NCI-H2227 treated with DMSO at 0.1 percent for 48 hours (cell line): ENCODE measurements at places on chromosomes 11 and 22.

- DNase-seq: no peak
These were observed 30.4 kb downstream of the ADAMTS15 start for GRCh38 chr11:130478881-130479280.

- no peak for DNase-seq
These were observed 45.6 kb downstream of the CD82 start for GRCh38 chr11:44611088-44611487.

GRCh38 chr22:29040385-29041275 is 21.0 kb downstream of the C22orf31 start:
- peak; percentile 56 for DNase-seq

- DNase-seq: no peak
These were observed 17.2 kb upstream of the MPZL2 start for GRCh38 chr11:118281284-118281683.

- no peak for DNase-seq
These were observed 47.4 kb downstream of the RPS6KA4 start for GRCh38 chr11:64406221-64406946.

- DNase-seq: no peak
These were observed at the start of gene TCIRG1 for GRCh38 chr11:68038718-68039525. TCIRG1 (plus strand) TSS chr11:68039025; CDS start chr11:68041272, 2,247 bp downstream.

DNA sequence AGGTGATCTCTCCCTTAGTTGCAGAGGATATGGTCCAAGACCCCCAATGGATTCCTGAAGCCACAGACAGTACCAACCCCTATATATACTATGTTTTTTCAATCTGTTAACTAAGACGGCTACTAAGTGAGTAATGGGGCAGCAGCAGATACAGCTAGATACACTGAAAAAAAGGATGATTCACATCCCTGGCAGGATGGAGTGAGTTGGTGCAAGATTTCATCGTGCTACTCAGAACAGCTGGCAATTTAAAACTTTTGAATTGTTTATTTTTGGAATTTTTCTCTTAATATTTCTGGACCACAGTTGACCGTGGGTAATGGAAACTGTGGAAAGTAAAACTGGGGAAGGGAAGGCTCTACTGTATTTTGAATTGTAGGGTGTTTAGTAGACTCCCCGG is 17.0 kb upstream of the TMEM218 start:
- no peak for DNase-seq

- no peak for DNase-seq
These were observed 19.1 kb upstream of the KCNJ11 start for GRCh38 chr11:17407575-17407974.

DNA sequence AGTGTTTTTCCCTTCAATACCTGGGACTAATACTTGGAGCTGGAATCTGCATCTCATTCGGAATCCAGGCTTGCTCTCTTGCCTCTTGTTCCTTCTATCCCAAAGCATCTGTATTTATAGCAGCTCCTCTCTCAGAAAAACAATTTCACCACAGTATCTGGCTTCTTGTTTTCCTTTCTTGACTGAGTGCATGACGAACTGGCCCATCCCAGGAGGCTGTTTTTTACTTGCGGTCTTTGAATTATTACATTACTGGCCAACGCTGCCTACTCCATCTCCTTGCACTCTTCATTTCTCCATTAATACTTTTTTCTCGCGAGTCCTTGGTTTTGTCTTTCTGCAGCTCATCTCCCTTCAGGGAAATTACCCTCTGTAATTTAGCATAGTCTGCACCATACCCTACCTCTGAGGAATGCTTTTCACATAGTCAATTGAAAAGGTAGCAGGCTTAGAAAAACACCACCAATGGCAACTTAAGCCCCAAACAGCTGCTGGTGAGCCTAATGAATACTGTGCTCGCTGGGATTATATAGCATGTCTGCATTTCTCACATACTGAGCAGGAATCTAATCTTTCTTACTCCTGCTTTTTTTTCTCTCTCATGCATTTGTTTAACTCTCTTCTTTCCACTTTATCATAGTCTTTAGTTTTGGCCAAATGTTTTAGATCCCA is 277.4 kb upstream of the SESN3 start:
- no peak for DNase-seq

- DNase-seq: no peak
These were observed 305.9 kb downstream of the CADM1 start for GRCh38 chr11:115198321-115198741.

- DNase-seq: no peak
These were observed 27.4 kb downstream of the ZNF214 start for GRCh38 chr11:6992457-6993417.

DNA sequence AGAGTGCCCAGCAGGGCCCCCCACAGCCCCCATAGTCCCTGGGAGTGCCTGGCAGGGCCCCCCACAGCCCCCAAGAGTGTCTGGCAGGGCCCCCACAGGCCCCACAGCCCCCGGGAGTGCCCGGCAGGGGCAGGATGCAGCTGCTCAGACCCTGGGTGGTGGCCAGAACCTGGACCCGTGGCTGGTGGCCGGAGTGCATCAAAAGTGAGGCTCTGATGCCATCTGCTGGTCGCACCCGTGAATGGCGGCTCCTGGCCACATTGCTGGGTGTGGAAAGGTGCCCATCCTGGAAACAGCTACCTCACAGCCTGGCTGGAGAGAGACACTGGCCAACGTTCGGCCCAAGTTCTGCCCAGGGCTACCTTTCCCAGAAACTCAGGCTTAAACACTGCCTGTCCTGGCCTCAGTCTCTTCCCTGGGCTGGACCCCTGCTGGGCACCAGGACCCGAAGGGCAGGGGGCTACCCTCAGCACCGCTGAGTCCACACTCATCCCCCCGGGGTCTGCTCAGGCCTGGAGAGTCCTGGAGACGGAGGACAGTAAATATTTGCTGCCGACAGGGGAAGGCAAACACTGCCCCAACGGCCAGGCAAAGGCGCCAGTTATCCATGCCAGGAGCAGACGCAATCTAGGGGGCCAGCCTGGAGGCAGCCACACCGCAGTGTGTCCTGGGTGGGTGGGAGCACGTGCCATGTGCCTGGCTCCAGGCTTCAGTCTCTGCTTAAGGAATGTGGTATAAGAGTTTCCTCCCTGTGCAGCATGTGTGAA is 4.4 kb downstream of the INS start:
- peak; percentile 35 for DNase-seq

GRCh38 chr11:12755510-12756453 is 81.6 kb downstream of the TEAD1 start:
- no peak for DNase-seq

GRCh38 chr11:112581747-112582146 is 321.1 kb upstream of the PLET1 start:
- no peak for DNase-seq

GRCh38 chr11:45678976-45679375 is 13.6 kb upstream of the CHST1 start:
- no peak for DNase-seq

DNA sequence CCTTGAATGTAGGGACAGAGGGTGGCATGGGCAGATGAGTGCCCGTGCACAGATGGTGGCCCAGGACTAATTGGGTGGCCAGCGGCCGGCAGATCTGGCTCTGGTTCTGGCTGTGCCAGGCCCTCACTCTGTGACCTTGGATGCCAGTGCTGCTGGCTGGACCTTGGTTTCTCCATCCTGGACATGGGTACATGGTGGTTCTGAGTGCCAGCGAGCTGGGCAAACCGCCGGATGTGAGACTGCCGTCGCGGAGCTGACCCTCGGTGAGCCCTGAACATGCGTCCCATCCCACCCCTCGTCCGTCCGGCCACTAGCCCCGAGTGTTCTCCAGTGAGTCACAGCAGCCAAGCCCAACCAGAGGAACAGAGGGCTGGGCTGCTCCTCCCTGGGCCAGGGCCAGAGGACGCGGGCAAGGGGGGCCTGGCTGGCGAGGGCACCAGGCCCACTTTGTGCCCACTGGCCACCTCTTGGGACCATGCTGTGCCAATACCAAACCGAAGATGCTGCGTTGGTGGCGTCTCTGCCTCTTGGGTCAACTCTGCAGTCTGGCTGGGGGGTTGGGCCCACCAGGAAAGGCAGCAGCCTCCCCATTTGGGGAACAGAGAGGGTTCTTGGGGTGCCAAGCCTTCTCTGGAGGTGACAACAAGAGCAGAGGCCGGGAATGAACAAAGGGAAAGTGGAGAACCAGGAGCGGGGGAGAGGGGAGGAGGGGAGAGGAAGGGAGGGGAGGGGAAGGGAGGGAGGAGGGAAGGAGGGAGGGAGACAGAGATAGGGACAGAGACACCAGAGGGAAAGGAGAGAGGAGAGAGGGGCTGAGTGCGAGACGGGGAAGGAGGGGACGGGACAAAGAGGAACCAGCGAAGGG is 10.7 kb downstream of the LSP1 start:
- no peak for DNase-seq

DNA sequence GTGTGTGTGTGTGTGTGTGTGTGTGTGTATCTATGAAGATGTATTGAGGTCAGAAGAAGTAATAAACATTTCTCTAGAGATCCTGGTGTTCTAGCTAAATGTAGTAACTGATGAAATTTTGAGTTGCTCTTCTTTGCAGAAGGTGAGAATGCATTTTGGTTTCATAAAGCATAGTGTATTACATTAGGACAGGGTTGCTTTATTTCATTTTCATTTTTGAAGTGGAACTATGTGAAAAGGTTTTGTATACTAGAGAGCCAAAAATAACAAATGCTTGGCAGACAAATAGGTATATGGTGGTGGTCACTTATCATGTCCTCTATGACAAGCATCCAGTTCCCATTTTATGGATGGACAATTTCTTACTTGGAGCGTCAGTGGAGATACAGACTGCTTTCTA is 99.0 kb downstream of the CASP12 start:
- no peak for DNase-seq

- no peak for DNase-seq
These were observed 21.6 kb downstream of the CYB5R2 start for GRCh38 chr11:7651700-7652099.

DNA sequence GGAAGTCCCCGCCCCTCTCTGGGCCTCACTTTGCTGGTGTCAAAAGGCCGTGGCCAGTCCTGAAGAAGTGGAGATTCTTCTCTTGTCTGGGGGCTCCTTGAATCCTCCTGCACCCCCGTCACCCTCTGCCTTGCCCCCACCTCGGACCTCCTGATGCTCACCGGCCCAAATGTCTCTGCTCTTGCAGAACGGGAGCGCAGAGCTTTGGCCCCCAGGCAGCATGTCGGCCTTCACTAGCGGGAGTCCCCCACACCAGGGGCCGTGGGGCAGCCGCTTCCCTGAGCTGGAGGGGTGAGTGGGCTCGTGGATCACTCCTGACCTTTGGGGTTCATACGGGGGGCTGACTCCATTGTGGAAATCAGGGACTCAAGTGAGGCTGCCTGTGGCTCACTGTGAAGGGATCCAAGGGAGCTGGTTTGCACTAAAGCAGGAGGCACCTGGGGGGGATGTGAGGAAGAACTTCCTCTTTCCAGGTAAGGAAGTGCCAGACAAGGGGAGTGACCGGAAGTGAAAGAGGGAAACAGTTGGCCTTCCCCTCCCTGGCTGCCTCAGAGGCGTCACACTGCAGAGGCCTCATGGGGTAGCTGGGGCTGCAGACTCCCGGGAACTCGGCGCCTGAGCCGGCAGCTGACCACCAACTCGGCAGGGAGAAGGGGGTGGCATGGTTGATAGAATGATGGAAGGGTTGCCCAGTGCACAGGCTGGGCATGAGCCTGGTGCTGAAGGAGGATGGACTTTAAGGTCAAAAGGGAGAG is 23.1 kb downstream of the CSF2RB start:
- DNase-seq: no peak

GRCh38 chr11:105860105-105860504 is 161.9 kb downstream of the MSANTD4 start:
- DNase-seq: no peak

GRCh38 chr11:60100516-60100915 is 12.1 kb downstream of the MS4A2 start:
- DNase-seq: no peak

DNA sequence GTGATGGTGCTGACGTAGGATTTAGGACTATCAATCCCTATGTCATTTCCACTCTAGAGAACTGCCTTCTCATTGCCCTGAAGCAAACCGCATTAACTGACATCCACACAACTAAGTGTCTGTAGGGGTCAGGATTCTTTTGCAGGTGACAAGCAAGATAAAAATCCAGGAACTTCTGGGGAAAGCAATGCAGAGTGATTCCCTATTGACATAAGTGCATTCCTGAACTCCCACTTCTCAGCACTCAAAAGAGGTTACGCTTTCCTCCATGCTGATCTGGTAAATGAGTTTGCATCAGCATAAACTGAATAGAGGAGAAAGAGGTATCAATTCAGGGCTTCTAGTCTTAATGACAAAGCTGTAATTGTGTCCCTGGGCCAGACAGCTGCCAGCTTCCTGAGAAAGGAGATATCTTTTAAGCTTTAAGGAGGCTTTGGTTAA is 224.6 kb upstream of the ISX start:
- DNase-seq: peak; percentile 23

- DNase-seq: no peak
These were observed 6.8 kb upstream of the ACY3 start for GRCh38 chr11:67657300-67657699.

- no peak for DNase-seq
These were observed 420.0 kb downstream of the DYNC2H1 start for GRCh38 chr11:103529181-103529684.

- no peak for DNase-seq
These were observed 6.3 kb downstream of the SYT7 start for GRCh38 chr11:61574611-61575010.

GRCh38 chr11:95923439-95923727 is 524 bp downstream of the MTMR2 start:
- DNase-seq: peak; percentile 48

DNA sequence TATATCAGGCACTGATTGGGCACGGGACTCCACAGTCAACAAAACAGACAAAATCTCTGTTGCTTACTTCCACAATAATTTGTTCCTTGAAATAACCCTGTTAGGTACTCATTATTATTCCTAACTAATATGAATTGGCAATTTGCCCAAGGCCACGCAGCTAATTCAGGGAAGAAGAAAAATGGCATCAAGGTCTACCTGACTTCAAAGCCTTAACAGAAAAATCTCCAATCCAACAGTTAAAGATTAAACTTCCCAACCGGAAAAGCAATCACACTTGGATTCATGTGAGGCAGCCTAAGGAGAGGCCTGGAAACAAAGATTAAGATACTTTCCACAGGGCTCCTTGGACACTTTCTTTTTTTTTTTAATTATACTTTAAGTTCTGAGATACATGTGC is 68.9 kb downstream of the PRCP start:
- DNase-seq: no peak

DNA sequence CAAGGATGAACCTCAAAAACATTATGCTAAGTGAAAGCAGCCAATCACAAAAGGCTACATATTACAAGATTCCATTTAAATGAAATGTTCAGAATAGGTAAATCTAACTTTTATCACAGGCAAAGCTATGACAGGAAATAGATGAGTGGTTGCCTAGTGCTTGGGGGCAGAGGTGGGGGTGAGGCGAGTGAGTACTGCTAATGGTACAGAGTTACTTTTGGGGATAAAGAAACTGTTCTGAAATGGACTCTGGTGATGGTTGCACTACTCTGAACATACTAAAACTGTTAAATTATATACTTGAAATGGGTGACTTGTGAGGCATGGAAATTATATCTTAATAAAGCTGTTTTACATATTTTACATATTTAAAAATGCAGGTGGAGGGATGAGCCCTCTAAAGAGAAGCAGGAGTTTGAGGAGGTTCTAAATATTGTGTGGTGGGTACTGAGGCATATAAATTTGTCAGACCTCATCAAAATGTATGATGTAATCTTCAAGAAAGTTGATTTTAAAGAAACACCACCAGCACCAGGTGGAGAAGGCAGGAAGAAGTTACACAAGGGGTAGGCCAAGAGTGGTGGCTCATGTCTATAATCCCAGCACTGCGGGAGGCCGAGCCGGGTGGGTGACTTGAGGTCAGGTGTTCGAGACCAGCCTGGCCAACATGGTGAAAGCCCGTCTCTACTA is 3.6 kb downstream of the SLC43A1 start:
- DNase-seq: no peak

GRCh38 chr22:22842085-22842484 is 45.5 kb upstream of the IGLL5 start:
- DNase-seq: no peak
